Thyroid gland (tissue), 4 donors: ENCODE measurements at places on chromosomes 7 and 10. TPM values are rescaled to one million over a fixed set of nuclear protein-coding genes. Genes with fewer than 3 reads are reported as not detected.

Gene CCT6A
- total RNA-seq: 128 TPM

DNA sequence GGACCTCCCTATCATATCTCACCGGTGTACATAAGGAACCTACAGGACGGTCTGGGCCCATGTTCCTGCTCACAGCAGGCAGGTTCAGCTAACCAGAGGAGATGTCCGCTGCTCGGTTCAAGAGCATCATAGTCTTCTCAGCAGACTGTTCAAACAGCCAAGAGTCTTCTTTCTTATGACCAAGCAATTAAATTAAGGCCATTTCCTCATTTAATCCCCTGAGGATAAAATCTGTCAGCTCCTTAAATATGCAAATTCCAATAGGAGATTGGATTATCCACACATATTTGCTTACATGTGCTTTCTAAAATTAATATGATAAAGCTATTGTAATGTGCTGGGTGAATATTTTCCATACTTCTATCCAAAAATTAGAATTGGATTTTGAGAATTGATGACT lies 59.7 kb downstream of the LMBR1 start:
- no peaks in the 10 kb centered on the region for H3K4me1 ChIP-seq
- DNase-seq: no peak
- H3K27me3 ChIP-seq: no peaks in the 10 kb centered on the region

Gene ADO
- 29.7 TPM for total RNA-seq

DNA sequence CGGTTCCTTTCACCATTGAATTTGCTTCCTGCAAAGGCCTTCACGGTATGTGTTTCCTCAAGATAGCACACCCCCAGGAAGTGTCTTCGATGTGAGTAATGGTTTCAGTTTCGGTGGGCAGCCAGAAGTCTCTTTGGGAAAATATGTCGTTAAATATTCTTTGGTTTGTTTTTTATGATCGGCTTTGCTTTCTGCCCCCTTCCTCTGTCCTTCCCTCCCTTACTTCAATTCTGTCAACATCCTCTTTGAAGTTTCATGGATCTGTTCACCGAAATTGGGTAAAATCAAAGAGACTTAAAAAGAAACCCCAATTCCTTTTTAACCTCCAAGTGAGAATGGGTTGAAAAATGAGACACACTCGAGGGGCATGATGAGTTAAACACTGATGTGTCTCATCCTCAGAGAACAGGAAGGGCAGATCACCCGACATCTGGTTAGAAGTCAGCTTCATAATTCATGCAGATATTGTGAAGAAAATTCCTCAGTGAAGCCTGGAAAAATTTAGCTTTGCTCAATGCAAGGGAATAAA lies 170.8 kb upstream of the HABP2 start:
- no peaks in the 10 kb centered on the region for H3K4me1 ChIP-seq
- DNase-seq: no peak
- H3K27me3 ChIP-seq: no peaks in the 10 kb centered on the region

GRCh38 chr7:27197137-27198042 lies 2.5 kb downstream of the HOXA13 start:
- peaks cover 36% of the 10 kb centered on the region for H3K4me1 ChIP-seq
- H3K4me3 ChIP-seq: no peak overlapping the region
- H3K36me3 ChIP-seq: no peaks in the 10 kb centered on the region
- no peak for DNase-seq

Gene PRSS2
- not detected for total RNA-seq

DNA sequence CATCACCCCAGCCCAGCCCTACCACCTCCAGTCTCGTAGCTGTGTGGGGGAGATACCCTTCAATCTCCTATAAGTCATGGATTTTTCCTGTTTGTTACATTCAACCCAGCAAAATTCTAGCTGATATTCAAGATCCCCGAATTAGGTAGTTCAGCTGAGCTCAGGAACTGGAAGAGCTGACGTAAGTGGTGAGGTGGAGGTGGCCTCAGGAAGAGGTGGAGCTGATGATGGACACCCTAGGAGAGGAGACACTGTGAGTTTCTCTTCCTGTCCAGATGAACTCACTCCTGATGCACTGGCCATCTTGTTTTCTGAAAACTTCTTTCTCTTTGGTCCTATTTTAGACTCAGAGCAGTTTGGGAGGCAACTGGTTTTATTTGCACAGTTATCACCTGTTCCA lies 90.5 kb upstream of the PITRM1 start:
- no peaks in the 10 kb centered on the region for H3K36me3 ChIP-seq
- no peak overlapping the region for H3K27ac ChIP-seq
- no peaks in the 10 kb centered on the region for H3K27me3 ChIP-seq
